ENCODE measurements at places on chromosomes 2 and 18.

DNA sequence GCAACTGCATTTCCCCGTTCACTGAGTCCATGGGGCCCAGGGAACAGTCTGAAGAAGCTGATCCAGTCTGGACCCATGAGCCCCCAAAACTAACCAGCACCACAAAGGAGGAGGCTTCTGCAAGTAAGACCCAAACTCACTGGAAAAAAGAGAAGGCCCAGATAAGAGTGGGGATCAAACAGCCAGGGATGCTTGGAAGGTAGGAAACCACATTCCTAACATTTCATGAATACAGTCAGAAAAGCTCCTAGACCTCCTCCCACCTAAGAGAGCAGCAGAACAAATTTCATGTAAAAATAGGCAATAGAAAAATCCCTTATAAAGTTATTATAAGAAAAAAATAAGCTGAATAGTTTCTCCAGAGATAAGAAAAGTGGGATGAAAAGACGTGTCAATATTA, 30.3 kb downstream of the TUBB6 start:
- DNase-seq, result no peak

GRCh38 chr2:18536697-18537096, 23.8 kb downstream of the RDH14 start:
- DNase-seq, result no peak

GRCh38 chr2:152814475-152815030, 96.1 kb downstream of the ARL6IP6 start:
- DNase-seq, result no peak

DNA sequence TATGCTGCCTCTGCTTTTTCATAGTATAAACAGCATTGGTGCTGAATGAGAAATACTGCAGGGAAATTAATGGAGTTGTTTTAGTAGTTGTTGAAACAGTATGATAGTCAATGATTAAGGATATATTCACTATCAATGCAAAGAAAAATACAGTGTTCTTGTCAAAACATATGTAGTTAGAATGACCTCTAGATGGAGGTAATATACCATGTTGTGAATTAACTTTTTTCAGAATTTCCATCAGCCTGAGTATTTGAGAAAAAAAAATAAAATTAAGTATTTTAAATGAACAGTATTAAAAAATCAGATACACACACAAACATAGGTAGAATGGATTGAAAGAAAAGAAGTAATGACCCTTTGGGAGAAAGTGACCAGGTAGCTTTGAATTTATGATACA, 59.5 kb downstream of the RMDN2 start:
- no peak for DNase-seq

- DNase-seq, result no peak
These were observed 61.4 kb upstream of the COPS8 start for GRCh38 chr2:237024255-237024654.

DNA sequence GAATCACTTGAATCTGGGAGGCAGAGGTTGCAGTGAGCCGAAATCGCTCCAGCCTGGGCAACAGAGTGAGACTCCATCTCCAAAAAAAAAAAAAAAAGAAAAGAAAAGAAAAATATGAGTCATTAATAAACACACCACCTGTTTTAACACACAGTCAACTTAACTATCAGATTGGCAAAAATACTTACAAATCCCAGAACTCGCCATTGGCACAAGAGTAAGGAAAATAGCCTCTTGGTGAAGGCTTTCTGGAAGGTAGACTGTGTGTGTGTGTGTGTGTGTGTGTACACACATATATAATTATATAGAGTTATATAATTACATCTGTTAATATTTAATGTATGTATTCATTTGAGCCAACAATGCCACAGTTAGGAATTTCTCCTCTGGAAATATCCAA, 63.7 kb upstream of the UXS1 start:
- DNase-seq, result no peak

- peak; percentile 56 for DNase-seq
These were observed 55.1 kb downstream of the DGKD start for GRCh38 chr2:233409286-233409991.

Measured in naive B cell (primary cell).